ENCODE measurements at places on chromosomes 11 and 22.

DNA sequence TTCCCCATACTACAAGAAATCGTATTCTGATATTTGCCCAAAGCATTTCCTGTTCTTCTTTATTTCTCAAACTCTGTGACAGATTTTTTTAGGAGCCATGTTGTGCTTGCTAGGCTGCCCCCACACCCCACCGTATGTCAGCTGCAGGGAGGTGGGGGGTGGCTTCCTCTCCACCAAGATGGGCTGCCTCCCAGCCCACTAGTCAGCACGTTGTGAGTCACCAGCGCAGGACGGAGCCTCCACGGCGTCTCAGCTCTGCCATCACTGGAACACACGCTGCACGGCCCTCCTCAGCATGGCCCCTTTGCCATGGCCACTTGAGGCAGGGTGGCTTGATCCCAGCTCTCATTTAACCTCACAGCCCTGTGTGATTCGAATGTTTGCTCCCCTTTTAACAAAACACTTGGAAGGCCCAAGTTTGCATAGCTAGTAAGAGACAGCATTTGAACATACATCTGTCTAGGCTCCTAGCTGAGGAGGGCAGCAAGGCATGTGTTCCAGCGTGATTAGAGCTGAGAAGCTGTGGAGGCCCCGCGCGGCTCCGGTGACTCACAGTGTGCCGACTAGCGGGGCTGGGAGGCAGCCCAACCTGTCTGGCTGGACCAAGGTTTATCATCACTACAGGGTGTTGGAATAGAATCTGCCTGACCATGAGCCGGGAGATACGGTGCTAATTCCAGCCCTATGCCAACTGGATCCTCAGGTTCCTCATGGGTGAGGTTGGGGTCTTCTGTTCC, 180.7 kb upstream of the NCAM1 start:
- no peak for DNase-seq

DNA sequence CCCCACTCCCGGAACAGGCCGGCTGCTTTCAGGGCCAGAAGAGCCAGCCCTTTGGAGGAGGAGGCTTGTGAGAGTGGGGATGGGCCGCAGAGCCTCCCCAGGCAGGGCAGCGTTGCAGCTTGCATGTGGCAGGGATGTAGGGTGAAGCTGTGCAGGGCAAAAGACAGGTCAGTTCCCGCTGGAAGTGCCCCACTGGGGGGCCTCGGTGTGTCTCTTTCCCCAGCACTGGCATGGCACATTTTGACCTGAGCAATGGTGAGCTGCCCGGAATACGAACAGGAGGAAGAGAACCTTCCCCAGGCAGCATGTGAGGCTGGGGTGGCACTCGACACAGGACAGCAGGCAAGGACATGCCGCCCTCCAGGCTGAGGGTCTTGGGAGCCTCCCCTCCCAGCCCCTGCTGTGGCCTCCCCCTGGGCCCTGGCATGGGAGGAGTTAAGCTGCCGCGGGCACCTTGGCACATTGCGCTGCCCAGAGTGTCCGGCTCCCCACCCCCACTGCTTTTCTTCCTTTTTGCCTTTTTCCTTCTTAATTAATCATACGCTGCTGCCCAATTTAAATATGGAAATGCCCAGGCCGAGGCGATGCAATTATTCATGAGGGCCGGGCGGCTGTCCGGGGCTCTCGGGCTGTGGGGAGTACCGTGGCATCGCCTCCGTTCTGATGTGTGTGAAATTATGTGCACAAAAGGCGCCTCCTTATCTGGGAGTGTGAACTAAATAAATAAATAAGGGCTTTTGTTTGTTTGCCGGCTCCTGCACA, 76.0 kb upstream of the WNT7B start:
- no peak for DNase-seq

GRCh38 chr11:110808248-110808647, 96.0 kb upstream of the ARHGAP20 start:
- no peak for DNase-seq

DNA sequence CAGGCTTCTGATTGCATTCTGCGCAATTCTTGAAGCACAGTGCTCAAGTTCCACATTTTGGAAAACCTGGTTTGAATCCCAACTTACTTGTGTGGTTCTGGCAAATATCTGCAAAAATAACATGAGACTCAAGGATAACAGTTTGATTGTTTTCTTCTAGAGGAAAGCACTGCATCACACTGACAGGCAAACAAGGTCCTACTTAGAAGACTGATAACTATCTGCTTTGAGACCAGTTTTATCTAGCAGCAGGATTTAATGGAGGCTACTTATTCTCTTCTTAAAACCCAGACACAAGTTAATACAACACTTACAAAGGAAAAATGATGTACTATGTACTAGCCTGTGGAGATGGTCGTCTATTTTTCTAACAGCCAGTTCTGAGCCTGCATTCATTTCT, 41.4 kb downstream of the RIC3 start:
- DNase-seq, result no peak

- no peak for DNase-seq
Measured at GRCh38 chr11:122360875-122361274, 244.9 kb upstream of the BLID start.

GRCh38 chr11:122258446-122259194, 142.6 kb upstream of the BLID start:
- no peak for DNase-seq

DNA sequence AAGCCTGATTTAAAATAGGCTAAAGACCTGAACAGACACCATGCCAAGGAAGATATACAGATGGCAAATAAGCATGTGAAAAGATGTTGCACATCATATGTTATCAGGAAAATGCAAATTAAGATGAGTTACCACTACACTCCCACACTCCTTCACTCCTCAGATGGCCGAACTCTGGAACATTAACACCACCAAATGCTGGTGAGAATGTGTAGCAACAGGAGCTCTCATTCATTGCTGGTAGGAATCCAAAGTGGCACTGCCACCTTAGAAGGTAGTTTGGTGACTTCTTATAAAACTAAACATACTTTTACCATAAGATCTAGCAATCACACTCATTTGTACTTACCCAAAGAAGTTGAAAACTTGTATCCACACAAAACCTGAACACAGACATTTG, 2047.3 kb downstream of the LRRC4C start:
- DNase-seq, result no peak

- DNase-seq, result no peak
Measured at GRCh38 chr11:119419834-119420492, 3.0 kb downstream of the THY1 start.

- no peak for DNase-seq
Measured at GRCh38 chr11:118263695-118264568, at the start of gene MPZL2. Gene MPZL2 (minus strand): TSS chr11:118264297. CDS start chr11:118264153, 144 bp downstream.

GRCh38 chr11:10809373-10810160, 841 bp upstream of the EIF4G2 start:
- DNase-seq, result no peak

DNA sequence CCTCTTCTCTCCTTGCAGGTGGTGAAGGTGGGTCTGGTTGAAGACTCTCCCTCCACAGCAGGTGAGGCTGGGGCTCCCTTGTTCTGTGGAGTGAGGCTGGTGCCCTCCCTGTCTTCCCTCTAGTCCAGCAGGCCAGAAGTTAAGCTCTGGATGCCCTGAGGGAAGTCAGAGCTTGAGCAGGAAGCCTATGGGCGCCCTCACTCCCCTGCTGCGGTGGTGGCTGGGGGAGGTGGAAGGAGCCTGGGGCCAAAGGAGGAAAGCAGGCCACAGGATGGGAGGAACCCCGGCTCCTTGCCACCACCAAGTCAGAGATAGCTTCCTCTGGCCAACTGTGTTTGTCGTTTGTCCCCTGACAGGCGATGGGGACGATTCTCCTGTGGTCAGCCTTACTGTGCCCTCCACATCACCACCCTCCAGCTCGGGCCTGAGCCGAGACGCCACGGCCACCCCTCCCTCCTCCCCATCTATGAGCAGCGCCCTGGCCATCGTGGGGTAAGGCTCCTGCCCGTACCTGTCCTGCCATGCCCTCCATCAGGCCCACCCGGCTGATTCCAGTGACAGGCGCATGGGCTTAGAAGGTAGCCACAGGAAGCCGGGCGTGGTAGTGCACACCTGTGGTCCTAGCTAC, 29.5 kb upstream of the RAB1B start:
- DNase-seq, result no peak

GRCh38 chr22:17882727-17883126, 108.5 kb upstream of the BID start:
- no peak for DNase-seq

GRCh38 chr22:41940832-41941765, 5.9 kb downstream of the CENPM start:
- peak; percentile 53 for DNase-seq

DNA sequence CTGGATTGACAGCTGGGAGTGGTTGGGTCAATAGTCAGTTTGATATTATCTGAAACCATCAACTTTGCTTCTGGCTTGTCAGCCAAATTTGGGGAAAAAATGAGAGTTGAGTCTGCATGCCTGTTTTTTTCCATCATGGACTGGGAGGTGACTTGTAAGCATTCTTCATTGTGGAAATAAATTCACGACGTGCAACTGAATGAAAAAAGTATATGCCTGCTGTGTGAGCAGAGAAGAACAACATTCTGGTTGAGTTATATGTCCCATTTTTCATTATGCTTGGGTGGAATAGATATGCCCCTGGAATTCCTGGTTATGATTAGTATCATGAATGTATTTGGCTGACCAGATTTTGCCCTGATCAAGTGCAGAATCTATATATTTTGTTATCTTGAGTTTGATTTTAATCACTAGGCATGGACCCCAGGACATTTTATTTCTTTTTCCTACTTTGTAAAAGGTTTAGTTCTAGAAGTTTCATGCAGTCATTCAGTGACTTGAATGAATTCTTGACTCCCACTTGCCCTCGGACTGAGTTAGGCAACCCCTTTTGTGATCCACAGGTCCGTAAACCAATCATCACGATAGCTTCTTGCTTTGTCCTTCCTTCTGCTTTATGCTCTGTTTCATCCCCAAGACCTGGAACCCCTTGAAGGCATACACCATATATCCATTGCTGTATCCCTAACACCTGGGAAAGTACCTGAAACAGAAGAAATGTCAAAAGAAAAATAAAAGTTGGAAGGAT, 205.8 kb downstream of the NAV2 start:
- no peak for DNase-seq

DNA sequence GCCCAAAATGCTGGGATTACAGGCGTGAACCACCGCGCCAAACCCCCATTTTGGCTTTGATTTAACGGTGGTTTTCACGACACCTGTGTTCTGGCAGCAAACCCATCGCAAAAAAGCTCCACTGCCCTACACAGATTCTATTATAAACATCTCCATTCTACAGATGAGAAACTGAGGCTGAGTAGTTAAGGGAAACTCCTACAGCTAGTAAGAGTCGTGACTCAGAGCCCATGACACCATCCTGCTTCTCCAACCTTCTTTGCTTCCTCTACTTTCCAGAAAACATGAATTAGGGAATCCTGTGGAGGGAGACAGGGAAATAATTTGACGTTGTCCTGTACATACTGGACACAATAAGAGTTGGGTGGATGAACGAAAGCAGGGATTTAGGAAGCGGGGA, 429 bp upstream of the SNX15 start:
- no peak for DNase-seq

- DNase-seq, result no peak
Measured at GRCh38 chr11:74932169-74932568, 16.7 kb downstream of the XRRA1 start.

DNA sequence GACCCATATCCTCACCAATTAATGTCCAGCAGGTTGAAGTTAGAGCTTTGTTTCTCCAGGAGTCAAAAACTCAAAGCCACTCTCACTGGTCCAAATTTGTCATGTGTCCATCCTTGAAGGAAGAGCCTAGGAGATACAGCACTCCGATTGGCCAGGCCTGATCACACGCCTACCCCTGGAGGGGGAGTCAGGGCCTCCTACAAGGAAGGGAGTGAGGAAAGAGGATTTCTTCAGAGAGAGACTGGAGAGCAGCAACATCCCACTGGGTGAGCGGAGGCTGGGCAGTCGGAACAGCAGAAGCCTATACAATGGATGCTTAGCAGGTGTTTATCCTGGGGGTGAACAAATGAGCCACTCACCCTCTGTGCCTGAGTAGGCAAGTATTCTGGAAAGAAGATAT, 113.9 kb downstream of the TRIM29 start:
- DNase-seq, result no peak

GRCh38 chr22:38505541-38506117, 482 bp downstream of the DDX17 start:
- peak; percentile 45 for DNase-seq

DNA sequence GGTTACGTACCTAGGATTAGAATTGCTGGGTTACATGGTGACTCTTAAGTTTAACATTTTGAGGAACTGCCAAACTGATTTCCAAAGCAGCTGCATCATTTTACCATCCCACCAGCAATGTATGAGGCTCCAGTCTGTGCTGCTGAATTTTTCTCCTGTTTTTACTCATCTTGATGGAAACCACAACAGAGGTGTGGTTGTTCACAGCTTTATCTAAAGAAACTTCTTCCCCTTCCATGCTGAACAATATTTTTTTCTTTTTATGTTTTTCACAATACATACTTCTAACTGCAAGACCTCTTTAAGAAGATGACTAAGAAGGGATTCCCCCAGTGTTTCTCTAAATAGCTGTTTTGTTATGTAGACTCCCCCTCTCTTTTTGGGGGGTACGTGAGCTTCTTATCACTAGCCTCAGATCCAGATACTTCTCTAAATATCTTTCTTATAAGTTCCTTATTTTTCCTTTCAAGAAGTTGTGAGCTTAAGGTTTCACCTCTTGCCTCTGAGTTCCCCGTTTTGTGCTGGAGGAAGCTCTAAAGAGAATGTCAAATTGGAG, 24.0 kb downstream of the TCP11L1 start:
- no peak for DNase-seq

- peak; percentile 12 for DNase-seq
Measured at GRCh38 chr11:45885921-45886721, 670 bp downstream of the MAPK8IP1 start.

DNA sequence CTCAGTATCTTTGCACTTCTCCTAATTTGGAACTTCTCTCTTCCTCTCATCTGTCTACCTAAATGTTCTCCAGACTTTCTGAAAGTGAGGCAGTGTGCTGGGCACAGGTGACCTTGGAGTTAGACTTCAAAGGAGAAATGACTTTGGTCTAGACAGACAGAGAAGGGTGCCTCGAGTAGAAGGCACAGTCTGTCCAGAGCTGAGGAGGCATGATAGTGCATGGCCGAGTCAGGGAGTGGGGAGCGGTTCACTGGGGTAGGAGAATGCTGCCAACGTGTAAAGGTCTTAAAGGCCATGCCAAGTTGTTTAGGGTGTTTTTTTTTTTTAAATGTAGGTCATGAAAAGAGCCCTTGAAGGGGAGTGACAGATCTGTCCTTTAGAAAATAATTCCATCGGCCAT, 17.3 kb upstream of the ZBTB16 start:
- DNase-seq, result no peak

DNA sequence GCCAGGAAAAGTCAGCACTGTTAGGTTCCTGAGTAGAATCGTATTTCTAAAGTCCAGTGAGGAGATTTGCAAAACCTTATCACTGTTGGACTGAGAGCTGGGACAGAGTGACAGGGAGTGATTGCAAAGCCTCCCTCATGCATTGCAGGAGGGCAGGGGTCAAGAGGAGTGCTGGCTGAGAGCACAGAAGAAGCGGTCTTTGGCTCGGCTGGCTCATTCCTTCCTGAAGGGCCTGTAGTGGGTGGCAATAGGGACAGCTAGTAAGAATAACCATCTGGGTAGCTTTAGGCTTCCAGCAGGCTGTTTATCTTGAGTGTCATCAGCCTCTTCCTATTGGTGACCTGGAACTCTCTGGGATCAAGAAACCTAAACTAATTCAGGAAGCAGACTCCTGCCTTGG, 53.4 kb downstream of the CD44 start:
- DNase-seq, result no peak

All from NCI-H1092 (cell line).